Testis (tissue), 5 donors: ENCODE measurements at places on chromosomes 16 and 17. TPM values are rescaled to one million over a fixed set of nuclear protein-coding genes. Genes with fewer than 3 reads are reported as not detected.

The ATP1B2 gene
- total RNA-seq, result 11.6 TPM

The SOX8 gene
- 11.2 TPM for total RNA-seq

The ST6GALNAC1 gene
- 20.1 TPM for total RNA-seq

The SLC5A11 gene
- total RNA-seq, result 0.39 TPM

The ABCC6 gene
- total RNA-seq, result 1.0 TPM

The CHST6 gene
- 6.1 TPM for total RNA-seq

The LASP1 gene
- total RNA-seq, result 83.2 TPM

The ABCC11 gene
- total RNA-seq, result 7.5 TPM

The OR1A1 gene
- not detected for total RNA-seq

The ZG16 gene
- total RNA-seq, result 0.12 TPM

The MT1H gene
- not detected for total RNA-seq
